ENCODE measurements at places on chromosomes 2 and 18.

DNA sequence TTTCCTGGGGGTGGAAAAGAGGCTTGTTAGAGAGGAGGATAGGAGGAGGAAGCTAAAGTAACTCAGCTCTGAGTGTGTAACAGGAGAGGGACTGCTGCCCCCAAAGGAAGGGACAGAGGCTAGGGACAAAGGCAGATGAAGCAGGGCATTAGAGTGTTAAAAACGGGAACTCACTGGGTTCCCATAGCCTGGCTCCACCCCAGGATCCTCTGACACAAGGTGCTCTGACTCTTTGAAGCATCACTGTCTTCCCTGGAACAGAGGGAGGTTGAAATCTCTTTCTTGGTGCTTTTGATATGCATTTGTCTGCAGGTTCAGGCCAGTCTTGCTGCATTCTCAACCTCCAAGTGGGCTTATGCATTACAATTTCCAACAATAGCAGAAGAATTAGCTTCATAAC, 22.9 kb downstream of the IL36A start:
- DNase-seq, result no peak

- DNase-seq, result no peak
These were observed 48.8 kb downstream of the TMEM163 start for GRCh38 chr2:134669731-134670669.

GRCh38 chr2:107334306-107334705, 448.3 kb upstream of the ST6GAL2 start:
- DNase-seq, result no peak

- DNase-seq, result no peak
These were observed 46.4 kb downstream of the BMP10 start for GRCh38 chr2:68824831-68825230.

DNA sequence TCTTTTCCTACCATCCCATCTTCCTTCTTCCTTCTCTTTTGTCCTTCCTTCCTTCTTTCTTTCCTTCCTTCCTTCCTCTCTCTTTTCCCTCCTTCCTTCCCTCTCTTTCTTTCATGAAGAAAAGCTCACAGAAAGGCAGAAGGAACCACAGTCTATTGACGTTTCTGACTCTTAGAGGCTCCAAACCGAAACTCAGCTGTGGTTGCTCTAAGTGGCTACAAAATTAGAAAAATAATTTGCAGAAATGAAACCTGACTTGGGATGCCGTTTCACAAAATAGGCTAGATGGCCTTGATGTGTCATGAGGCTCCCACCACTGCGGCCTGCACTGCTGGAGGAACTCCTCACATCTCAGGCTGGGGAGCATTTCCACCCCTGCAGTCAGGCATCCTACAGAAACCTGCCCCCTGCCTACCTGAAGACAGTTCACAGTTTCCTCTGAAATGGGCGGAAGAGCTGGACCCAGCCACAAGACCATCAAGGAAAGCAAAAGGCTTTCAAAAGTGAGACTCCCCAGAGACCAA, 165.6 kb downstream of the SMAD7 start:
- DNase-seq, result peak; percentile 44

- no peak for DNase-seq
These were observed 182.2 kb downstream of the FIGN start for GRCh38 chr2:163553601-163554000.

DNA sequence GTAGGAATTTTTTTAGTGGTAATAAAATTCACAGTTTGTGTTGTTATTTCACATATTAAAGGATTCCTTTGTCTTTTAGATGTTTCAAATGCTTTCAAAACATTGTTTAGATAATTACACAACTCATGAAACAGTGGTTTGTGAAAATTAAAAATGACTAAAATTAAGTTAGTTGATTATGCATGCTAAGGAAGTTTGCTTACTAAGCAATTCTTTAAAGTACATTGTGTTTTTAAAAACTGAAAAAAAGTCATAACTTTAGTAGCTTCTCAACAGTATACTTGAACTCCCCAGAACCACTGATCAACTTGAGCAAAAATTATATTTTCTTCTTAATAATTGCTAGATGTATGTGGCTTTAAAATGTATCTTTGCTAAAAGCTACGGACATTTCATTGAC, 298.4 kb upstream of the MC4R start:
- DNase-seq, result no peak
